ENCODE measurements at places on chromosomes 5 and 9.

- DNase-seq: no peak
These were observed 29.9 kb downstream of the CD180 start for GRCh38 chr5:67166460-67167285.

DNA sequence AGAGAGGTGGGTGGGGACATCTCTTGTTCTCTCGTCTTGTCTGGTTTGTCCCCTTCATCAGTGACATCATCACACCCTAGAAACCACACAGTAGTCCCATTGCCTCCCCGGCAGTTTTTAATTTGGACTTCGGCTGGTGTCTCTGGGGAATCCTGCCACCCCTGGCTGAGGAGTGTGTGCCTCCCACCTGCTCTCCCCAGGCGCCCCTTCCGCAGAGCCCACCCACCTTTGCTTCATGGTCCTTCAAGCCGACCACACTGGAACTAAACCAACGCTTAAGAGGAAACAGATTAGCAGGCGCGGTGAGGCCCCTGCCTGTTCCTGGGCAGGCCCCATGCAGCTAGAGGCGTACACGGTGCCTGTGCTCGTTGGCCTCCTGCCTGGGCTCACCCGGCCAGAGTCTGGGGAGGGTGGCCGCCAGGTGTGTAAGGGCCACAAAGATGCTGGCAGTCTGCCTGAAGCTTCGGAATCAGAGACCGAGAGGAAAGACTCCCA lies 107.6 kb upstream of the SPRY4 start:
- peak; percentile 18 for DNase-seq

DNA sequence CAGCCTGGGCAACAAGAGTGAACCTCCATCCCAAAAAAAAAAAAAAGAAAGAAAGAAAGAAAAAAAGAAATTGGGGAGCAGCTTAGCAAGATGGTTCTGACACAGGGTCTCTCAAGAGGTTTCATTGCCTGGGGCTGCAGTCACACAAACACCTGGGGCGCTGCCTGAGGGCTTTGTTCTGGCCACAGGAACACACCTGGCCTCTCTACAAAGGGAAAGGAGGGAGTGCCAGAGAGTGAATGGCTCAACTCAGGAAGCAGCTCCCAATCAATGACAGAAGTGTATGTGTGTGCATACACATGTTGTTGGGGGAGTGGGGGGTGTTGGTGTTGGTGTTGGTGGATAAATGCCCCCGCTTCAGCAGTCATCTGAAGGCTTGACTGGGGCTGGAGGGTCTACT lies 32.4 kb upstream of the CTNNA1 start:
- DNase-seq: no peak

GRCh38 chr5:12367973-12368372 lies 463.7 kb upstream of the CTNND2 start:
- no peak for DNase-seq

- DNase-seq: no peak
These were observed 127.8 kb downstream of the GAS1 start for GRCh38 chr9:86819552-86819951.

DNA sequence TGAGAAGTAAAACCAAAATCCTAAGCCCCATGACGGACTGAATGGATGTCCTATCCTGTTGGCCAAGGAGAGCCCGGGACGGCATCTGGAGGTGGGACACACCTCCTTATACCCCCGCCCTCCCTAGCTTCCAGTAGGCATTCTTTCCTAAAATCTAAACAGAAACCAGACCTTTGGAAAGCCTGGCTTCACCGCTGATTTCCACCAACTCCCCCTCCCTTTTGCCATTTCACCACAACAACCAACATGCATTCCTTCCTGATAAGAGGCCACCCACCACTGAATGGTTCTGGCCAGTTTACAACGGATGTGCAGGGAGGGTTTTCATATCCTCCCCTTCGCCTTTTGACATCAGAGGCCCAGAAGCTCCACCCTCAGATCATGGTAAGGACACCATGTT lies 9.2 kb upstream of the RARS1 start:
- DNase-seq: no peak

DNA sequence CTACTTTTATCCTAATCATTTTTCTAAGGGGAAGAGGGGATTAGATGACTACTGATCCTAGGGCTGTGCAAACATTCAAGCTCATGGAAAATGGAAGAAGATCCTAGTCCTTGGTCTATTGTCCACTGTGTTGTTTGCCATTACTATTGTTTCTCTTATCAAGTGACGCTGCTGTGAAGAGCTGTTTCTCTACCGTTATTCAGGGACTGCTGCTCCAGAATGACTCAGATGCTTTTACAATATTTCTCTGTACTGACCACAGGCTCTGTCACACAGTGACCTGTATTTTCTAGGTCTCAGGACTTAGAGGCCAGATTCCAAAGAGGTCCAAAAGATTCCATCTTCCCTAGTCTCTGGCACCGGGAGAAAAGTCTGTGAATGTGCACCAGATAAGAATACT lies 159.5 kb upstream of the CHD1 start:
- DNase-seq: no peak

DNA sequence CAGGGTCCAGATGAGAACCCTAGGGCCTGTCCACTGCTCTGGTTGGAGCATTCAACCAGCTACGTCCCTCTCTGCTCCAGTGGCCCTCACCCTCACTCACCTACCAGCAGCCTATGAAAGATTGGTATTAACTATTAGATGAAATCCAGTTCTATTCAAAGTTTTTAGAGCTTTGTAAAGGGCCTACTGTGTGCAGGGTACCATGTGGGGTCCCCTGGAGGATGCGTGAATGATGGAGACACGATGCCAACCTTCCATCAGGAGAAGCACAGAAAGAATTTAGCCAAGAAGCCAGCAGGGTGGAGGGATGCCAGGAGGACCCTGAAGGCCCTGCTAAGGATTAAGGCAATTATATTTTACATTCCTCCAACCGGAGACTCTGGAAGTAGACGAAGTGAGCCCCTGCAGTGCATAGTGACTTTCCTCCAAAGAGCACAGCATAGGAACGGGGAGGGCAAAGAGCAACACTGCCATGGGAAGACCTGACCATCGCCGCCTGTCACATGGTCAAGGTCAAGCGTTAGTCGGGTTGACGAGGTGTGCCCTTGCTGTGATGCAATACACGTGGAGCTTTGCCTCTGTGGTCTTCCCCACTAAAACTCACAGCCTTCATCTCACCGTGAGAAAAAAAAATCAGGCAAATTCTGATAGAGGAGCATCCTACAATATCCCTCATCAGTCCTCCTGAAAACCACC lies 22.8 kb upstream of the ANKRD33B start:
- no peak for DNase-seq

DNA sequence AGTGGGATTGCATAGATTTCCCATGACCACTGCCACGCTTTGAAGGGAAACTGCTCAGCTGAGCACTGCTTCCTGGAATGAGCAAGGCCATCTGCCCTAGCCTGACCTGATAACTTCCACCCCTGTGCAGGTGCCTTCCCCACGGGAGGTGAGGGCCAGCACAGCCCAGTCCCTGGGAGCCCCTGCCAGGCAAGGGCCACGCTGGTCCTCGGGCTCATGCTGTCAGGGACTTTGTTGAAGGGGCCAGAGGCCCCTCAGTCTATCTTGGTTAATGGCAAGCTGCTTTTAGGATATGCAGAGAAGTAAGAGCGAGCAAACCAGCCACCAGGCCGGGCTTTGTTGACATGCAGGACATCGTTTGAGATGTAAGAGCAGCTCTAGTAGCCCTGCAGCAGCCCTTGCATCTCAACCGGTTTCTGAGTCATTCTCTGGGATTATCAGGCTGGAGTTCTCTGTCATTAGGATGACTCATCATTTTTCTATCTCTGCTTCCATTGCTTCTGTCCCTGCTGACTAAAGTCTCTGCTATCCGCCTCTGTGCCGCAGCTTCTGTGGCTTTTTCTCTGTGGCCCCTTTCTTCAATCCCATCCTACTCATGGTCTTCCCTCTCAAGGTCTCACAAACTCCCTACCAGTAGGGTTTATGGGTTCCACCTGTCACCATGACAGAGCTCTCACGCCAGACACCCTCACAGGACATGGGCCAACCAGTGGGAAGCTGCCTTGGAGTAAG lies 30.6 kb upstream of the IQGAP2 start:
- DNase-seq: peak; percentile 3

- no peak for DNase-seq
These were observed 232.9 kb downstream of the NFIB start for GRCh38 chr9:14080959-14081542.

- no peak for DNase-seq
These were observed 50.2 kb upstream of the SLC44A1 start for GRCh38 chr9:105194234-105194633.

DNA sequence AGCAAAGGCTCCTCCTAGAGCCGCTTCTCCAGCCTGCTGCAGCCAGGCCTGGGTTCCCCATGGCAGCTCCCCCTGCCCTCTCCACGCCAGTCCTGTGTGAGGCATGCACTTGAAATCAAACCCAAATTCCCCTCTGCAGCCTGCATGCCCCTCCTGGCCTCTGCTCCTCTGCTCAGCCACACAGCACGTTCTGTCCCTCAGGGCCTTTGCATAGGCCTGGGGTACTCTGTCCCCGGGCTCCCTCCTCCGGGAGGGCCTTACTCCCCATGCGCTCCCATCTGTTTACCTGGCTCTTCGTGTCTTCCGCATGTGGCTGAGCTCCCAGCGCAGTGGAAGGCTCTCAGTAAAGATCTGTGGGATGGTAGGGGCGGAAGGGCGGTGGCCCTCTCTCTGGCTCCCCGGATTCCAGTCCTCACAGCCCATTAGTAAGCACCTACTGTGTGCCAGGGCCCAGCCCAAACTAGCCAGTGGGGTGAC lies 203.5 kb upstream of the IER5L start:
- DNase-seq: no peak

DNA sequence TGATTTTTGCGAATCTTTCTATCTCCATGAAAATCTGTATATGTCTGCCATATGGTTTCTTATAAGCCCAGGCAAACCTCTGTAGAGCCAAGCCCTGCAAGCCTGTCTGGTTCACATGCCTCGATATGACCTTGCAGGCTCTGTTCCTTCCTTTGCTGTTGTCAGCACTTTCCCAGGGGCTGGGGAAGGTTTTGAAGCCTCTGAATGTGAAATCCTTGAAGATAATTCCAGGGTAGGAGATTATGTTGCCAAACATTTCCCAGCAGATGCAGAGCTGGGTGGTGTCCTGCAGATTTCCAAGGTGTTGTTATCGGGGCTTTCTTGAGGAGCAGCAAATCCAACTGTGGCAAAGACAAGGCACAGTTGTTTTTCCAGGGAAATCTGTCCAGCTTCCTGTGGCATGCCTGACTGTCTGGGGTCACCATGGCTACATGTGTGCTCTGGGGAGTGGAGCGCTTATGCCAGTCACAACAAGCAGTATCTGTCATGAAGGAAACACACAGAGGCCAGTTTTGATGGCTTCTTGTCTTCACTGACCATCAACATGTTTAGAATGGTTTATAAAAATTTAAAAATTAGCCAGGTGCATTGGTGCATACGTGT lies 60.7 kb upstream of the RPS23 start:
- no peak for DNase-seq

DNA sequence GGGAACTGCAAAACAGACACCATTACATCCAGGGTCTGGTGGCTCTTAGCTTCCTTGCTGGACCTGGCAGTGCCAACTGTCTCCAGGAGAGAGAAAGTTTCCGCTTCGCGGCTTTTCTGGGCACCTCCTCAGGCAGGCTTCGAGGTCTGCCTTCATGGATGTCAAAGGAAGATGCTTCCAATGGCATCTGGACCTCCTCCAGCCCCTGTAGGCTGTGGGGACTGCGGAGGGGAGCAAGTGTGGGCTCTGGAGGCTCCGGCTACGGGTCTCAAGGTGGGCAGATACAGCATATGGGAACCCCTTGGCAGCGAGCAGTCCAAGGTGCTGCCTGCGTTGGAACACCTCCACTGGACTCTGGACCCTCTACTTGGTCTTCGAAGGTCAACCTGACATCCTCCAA lies 6.0 kb downstream of the C9orf50 start:
- DNase-seq: no peak
